GM23338 (cell line): ENCODE measurements at places on chromosomes 4 and X.

- no peak for DNase-seq
Measured at GRCh38 chrX:122004127-122004526, 956.7 kb downstream of the GLUD2 start.

GRCh38 chrX:151796576-151796975 lies 62.0 kb downstream of the CNGA2 start:
- DNase-seq = no peak

DNA sequence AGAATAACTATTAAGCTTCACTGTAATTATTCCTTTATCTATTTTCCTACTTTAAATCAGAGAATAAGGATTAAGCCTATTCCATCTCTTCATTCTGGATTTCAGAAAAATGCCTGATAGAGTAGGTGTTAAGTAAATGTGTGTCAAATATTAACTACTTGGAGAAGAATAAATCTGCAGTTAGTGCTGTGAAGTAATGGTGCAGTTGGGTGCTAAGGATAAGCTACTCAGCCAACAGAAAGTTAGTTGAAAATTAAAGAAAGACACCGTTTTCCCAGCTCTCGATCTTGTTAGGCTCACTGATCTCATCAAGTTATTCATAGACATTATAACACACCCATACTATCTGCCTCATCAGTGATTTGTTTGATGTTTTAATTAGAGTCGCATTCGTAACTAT lies 7.1 kb downstream of the PF4V1 start:
- no peak for DNase-seq

GRCh38 chrX:48540028-48540375 lies 488 bp downstream of the TBC1D25 start:
- DNase-seq = no peak

DNA sequence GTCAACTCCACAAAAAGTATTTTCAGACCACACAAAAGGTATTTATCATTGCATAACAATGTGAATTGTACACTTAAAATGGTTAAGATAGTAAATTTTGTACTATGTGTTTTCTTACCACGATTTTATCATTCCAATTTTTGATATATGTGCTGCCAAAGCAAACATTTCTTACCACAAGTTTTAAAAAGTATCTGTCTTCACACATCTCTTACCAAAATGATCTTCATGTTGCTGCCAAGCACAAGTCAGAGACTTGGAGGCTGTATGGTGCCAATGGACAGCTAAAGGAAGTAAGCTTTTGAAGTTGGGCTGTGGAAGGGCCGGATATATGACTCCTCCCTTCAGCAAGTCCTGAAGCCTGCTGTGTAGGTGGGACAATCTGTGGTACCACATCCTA lies 67.9 kb downstream of the TMLHE start:
- no peak for DNase-seq

- DNase-seq = peak; percentile 84
Measured at GRCh38 chrX:53088136-53088974, 5.6 kb upstream of the KANTR start.

DNA sequence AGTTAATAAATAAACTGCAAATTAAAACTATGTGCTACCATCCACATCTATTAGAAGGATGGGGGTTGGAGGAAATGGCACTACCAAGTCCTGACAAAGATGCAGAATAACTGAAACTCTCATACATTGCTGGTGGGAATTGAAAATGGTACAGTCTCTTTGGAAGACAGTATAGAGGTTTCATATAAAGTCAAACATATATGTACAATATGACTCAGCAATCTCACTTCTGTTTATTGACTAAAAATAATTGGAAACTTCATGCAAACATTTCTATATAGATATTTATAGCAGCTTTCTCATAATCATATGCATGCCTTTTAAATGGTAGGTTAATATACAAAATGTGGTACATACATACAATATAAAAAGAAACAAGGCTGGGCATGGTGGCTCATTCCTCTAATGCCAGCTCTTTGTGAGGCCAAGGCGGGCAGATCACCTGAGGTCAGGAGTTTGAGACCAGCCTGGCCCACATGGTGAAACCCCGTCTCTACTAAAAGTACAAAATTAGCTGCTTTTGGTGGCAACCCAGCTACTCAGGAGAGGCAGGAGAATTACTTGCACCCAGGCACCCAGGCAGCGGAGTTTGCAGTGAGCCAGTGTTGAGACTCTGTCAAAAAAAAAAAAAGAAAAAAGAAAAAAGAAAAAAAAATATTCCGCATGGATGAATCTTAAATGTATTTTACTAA lies 225.0 kb upstream of the CXXC4 start:
- no peak for DNase-seq
